Left renal cortex interstitium (tissue), 4 donors: ENCODE measurements at places on chromosomes 7 and 10.

- DNase-seq: no peak
Measured at GRCh38 chr7:5229451-5230264, 39.6 kb downstream of the WIPI2 start.

- DNase-seq: no peak
Measured at GRCh38 chr10:49751216-49751615, 10.9 kb downstream of the OGDHL start.

- no peak for DNase-seq
Measured at GRCh38 chr10:48910548-48910947, 29.1 kb downstream of the LRRC18 start.

GRCh38 chr10:79392506-79393176 lies 45.4 kb downstream of the PPIF start:
- DNase-seq: no peak

- no peak for DNase-seq
Measured at GRCh38 chr10:15122477-15123030, 25.4 kb downstream of the RPP38 start.

DNA sequence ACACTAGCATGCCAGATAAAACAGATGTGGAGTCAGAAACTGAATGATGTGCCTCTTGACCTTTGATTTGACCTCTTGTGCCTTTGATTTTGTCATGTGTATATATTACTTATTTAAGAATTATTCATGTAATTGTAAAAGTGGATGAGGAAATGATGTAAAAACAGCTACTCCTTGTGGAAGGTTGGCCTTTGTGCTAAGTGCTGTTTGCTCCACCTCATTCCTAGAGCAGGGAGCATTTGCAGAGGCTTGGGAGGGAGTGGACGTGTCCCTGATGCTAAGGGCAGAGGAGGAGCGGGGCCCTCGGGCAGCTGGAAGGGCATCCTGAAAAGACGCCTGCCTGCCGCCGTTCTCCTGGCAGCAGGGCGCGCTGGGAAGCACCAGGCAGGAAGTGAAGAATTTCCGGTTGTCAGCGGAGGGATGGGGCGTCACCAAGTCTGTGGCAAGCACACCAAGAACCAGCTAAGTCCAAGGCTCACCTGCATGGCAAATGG lies 197.6 kb upstream of the ZNF32 start:
- DNase-seq: no peak

DNA sequence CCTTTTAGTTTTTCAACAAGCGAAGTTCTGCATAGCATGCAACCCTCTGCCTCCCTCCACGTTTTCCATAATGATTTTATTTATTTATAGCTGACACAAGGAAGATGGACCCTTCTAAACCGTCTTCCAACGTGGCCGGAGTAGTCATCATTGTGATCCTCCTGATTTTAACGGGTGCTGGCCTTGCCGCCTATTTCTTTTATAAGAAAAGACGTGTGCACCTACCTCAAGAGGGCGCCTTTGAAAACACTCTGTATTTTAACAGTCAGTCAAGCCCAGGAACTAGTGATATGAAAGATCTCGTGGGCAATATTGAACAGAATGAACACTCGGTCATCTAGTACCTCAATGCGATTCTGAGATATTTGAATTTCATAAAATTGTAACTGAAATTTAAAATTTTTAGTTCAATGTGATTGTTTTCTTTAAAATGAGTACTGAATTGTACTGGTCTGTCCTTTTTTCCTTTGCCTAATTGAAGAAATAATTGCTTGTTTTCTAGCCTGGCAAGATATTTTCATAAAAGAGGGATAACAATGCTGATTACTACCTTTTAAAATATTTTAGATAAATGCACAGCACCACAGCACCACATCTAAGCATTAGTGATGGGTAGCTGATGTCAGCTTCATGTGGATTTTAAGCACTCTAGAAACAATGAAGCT lies 41.5 kb upstream of the SLC39A12 start:
- DNase-seq: no peak

GRCh38 chr7:69657331-69657730 lies 59.1 kb downstream of the AUTS2 start:
- DNase-seq: no peak
